ENCODE measurements at places on chromosomes 5 and 9.
A peak's percentile ranks its signal among the peaks of the same experiment; 100 is the strongest.

GRCh38 chr5:90171466-90171865, 238.1 kb downstream of the CETN3 start:
- DNase-seq = no peak

- DNase-seq = no peak
Observed at GRCh38 chr9:804026-804425, 37.5 kb upstream of the DMRT1 start.

- DNase-seq = no peak
Observed at GRCh38 chr5:105506692-105507277, 1944.2 kb upstream of the NUDT12 start.

GRCh38 chr5:56557198-56557597, 258.2 kb upstream of the MAP3K1 start:
- DNase-seq = no peak

DNA sequence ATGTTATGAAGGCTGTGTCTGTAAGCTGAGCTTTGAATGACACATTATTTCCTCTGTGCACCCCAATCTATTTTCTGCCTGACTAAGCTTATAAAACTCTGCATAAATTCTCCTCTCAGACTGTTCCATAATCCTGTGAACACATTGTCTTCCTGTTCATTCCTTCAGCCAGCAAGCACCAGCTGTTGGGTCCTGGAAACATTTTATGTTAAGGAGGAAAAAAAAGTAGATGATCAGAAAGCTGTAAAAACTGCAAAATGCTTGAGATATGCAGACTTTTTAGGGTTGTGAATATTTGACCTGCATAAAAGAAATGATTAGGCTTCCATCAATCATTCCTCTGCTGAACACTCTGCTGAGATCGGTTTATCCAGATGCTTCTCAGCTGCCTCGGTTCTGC, 1246.0 kb upstream of the DMAC1 start:
- DNase-seq = no peak

DNA sequence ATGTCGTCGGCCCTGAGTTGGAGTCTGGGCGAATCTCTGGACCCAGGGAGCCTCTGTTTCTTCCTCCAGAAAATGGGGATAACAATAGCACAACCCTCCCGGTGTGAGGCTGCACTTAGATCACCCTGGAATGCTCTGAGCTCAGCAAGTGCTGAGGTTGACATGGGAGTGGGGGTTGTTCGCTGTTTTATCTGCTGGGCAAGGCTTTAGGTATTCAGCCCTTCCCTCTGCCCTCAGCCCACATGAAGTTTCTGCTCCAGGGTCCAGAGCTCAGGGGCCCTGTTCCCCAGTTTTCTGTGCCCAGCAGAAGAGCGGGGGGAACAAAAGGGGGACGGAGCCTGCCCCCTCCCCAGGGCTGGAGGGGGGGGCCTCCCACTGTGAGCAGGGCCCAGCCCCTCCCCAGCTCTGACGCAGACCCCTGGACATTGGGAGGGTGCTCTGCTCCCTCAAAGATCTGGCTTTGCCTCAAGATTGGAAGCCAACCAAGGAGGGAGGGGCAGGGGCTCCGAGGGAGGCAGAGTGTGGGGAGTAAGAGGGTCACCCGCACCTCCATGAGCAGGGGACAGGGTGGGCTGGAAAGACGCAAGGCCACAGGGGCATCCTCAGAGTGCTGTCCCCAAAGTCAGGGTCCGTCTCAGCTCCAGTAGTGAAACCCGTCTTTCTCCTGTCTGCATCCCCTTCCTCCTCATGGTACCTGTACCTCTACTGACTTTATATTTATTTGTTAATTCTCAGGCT, 215.6 kb downstream of the C9orf50 start:
- DNase-seq = no peak

- no peak for DNase-seq
Observed at GRCh38 chr9:81077572-81077971, 611.8 kb downstream of the TLE1 start.

GRCh38 chr5:15286650-15287049, 213.3 kb upstream of the FBXL7 start:
- no peak for DNase-seq

DNA sequence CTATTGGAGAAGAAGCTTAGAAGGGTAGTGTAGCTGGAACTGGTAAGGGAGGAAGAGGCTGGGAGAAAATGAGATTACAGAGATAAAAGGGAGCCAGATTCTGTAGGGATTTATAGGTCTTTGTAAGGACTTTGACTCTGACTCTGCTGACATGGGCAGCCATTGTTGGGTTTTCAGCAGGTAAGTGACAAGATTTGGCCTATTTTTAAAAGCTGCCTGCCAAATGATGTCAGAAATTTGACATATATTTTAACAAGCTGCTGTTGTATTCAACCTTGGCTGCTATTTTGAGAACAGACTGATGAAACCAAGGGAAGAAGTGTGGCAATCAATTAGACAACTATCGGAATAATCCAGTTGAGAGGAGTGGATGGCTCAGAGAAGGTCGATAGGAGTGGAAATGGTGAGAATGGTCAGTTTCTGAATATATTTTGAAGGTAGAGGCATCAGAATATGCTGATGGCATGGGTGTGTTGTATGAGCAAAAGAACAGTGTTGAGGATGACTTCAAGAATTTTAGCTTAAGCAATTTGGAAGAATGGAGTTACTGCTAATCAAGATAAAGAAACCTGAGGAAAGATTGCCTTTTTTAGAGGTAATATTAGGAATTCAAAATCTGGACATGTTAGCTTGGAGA, 56.8 kb downstream of the KCTD16 start:
- DNase-seq = no peak

DNA sequence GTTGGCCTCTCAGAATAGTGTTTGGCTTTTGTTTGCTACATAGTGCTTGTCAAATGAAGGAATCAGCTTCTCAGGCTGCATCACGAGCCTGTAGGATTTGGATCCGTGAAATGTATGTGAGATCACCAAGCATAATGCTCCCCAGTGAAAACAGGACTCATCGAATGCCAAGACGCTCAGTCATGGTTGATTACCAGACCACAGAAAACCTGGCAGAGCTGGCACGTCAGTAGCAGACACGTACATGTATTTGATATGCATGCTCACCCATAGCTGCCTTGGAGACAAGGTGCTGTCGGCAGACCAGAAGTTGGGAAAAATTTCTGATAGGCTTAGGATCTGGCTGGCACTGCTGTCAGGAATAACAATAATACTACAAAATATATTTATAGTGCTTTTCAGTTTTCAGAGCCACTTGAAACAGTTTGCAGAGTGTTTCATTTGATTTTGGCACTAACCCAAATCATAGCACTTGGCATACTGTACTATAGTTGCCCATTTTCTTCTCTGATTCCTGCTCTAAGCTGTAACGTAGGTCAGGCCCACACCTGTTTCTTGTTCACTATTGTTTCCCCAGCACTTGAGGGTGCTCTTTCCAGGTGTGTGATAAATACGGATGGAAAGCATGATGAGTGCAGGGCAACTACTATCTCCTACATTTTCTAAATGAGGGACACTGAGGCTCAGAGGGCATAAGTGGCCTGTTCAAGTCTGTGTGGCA, 226.1 kb downstream of the NR3C1 start:
- DNase-seq = peak; percentile 6

- no peak for DNase-seq
Observed at GRCh38 chr9:1267141-1267570, 217.0 kb downstream of the DMRT2 start.

GRCh38 chr5:3201121-3201520, 394.5 kb upstream of the IRX1 start:
- no peak for DNase-seq

DNA sequence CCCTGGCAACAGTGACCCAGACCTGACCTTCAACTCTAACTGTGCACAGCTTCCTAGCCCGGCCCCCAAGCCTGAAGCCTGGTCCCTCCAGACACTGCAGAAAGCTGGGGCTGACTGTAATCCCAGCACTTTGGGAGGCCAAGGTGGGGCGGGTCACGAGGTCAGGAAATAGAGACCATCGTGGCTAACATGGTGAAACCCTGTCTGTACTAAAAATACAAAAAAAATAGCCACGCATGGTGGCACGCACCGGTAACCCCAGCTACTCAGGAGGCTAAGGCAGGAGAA, 35.9 kb downstream of the ADAMTS2 start:
- DNase-seq = no peak

- no peak for DNase-seq
Observed at GRCh38 chr5:143707806-143708205, 104.2 kb upstream of the HMHB1 start.

DNA sequence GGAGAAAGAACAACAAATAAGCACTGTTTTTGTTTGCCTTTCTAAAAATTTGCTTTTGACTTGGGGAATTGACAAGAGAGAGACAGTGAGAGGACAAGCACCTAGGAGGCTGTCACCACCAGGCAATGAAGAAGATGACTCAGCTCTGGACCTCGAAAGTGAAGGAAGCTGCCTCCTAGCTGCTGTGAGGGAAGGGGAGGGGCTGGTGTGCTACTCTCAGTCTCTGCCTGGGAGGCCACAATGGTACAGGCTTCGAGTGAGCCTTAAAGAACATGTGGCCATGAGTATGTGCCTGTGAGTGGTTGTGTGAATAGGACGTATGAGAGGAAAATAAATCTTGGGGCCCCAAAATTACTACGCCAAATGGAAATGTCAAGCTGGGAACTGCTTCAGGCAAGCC, 7.1 kb upstream of the PLK2 start:
- DNase-seq = no peak

- peak; percentile 49 for DNase-seq
Observed at GRCh38 chr5:98769210-98769958, 4.1 kb upstream of the RGMB start.

DNA sequence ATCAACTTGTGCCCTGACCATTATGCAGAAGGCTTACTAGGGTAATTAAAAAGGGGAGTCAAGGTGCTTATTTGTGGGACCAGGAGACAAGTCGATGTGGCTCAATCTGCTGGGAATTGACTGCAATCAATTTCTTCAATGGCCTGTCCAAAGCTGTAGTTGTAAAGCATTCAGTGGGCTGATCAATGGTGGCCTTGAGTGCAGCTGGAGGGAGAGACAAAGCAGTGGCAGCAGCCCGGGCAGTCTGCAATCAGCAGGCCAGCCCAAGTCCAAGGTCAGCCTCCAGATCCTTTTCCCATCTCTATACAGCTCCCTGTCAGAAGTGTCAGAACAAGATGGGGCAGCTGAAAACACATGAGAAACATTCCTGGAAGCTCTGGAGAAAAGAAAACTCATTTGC, 51.0 kb upstream of the BRINP1 start:
- DNase-seq = no peak

- no peak for DNase-seq
Observed at GRCh38 chr9:116390303-116391228, 237.0 kb downstream of the PAPPA start.

DNA sequence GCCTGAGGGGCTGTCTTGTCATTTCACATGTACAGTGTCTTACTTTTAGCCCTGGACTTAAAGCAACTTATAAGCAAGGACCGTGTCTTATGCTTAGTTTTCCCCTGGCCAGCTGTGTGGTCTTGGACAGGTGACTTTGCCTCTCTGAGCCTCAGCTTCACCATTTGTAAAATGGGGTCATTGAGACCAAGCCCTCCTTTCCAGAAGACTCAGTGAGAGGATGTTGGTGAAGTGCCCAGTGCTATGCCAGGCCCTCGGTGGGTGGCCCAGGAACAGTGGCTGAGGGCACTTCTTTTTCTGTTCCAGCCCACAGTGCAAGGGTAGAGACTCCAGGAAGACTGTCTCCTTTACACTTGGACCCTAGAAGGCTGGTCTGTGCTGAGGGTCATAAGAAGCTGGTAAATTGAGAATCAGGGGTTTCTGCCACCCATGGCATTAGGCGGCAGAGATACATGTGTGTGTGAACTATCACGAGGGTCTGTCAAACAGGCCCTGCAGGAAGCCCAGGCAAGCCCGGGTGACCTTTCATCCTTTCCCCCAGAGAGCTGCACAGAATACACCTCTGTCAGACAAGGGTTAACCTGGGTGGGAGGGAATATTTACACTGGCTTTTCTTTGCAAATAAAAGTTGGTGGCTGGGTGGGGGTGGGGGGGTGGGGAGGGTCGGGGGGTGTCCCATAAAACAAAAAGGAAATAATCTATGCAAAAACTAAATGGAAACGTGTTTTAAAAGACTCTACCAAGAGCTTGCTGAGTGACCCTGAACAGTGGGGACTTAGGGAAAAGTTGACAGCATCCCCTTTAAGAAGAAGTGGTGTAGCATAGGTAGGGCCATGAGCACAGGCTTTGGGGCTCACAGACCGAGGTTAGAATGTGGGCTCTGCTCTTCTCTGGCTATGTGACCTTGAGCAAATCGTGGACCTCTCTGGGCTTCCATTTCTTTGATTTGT, 20.4 kb upstream of the KIF12 start:
- no peak for DNase-seq

GRCh38 chr5:65825408-65826328, 100.7 kb upstream of the ERBIN start:
- DNase-seq = no peak

GRCh38 chr5:65982635-65983034, 56.3 kb downstream of the ERBIN start:
- no peak for DNase-seq

- DNase-seq = no peak
Observed at GRCh38 chr5:1185629-1186350, 15.6 kb upstream of the SLC6A19 start.

DNA sequence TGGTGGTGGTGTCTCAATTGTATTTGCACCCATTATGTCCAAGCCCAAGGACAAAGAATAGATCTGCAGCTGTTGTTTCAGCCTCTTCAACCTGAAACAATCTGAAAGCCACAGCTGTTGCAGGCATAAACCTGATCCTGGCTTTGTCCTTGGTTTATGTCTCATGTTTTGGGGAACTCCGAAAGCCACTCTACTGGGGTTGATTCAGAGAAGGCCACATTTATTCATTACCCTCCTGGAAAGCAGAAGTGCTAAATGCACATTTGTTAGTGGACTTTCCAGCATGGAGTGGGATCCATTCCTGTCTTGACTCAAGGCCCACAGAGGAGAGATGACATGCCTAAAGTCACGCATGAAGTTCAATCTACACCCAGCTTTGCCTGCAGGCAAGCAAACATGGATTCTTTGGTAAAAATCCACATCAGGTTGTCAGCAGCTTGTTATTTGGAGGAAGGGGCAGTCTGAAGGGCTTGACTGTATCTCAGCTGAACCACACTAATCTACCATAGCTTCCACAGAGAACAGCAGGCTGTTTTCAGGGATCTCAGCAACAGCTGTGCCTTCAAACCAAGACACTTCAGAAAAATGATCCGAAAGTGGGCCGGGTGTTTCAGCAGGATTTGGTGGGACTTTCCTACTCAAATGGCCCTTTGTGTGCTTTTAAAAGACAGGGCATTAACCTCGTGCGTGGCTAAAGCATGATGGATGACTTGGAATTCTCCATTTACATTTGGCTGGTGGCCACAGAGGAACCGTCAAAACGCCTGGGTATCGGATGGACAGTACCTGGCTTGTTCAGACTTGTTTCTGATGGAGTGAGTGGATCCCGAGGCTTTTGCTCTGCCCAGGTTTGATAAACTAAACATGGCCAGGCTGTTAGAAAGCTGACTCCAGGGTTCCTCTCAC, 36.2 kb upstream of the ADAM19 start:
- no peak for DNase-seq
